ENCODE measurements at places on chromosomes 2 and 18.
A peak's percentile ranks its signal among the peaks of the same experiment; 100 is the strongest.

DNA sequence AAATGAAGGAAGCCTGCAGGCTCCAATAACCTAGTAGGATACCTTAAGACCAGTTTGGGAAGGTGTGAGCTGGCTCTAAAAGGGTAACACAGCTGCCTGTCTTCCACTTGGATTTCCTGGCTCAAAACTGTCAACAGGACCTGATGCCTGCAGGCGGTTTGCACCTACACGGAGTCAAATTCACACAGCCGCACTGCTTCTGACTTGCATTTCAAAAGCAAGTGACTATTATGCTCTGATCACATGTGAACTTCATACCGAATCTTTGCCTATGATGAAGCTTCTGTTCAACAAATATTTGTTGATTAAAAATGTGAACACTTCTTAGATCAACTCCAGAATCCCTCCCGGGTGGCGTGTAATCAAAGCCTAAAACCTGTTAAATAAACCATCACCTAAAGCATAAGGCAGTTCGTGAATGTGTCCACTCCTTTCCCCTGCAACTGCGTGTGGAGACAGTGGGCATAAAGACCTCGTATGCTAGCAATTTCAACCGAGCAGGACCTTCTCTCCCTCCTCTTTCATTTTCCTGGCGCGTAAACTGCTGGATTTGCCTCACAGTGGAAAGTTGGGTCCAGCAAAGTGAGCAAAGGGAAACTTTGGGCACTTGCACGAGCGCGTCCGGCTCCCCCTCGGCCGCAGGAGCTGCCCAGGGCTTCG lies 784 bp downstream of the CRACDL start:
- DNase-seq = no peak

- no peak for DNase-seq
Measured at GRCh38 chr2:85996591-85996990, 107.8 kb upstream of the ST3GAL5 start.

GRCh38 chr18:27226556-27227075 lies 41.5 kb upstream of the CHST9 start:
- DNase-seq = no peak

- DNase-seq = peak; percentile 62
Measured at GRCh38 chr2:18593496-18593895, 4.1 kb upstream of the NT5C1B start.

DNA sequence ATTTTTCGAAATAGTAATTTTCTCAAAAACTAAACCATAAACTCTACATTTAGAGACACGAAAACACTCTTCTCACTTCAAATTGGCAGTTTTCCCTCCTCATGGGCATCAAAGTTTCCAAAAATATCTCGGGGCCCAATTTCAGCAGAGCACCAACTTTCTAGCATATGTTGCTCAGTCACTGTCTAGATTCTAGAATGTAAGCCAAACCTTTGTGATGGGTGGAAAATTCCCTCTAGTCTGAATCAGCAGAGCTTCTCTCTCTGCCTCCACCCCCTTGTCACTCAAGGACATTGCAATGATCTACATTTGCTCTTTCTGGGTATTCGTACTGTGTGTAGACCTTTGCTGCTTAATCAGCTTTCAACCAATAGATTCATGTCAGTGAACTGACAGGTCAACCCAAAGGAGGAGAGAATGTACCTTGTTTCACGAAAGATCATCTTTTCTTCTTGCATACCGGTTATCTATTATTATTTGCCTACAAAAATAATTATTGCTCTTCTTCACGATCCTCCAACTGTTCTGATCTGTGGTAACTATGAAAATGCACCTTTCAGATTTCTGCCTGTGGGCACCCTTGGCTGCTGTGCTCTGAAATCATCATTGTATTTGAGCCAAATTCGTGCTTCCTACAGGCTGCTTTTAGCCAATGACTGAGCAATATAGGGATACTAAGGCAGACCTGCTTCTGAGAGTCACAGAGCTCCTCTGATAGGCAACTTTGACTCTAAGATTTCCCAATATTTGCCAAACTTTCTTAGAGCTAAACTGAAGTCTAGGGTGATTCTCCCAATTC lies 38.7 kb upstream of the GLS start:
- peak; percentile 58 for DNase-seq

DNA sequence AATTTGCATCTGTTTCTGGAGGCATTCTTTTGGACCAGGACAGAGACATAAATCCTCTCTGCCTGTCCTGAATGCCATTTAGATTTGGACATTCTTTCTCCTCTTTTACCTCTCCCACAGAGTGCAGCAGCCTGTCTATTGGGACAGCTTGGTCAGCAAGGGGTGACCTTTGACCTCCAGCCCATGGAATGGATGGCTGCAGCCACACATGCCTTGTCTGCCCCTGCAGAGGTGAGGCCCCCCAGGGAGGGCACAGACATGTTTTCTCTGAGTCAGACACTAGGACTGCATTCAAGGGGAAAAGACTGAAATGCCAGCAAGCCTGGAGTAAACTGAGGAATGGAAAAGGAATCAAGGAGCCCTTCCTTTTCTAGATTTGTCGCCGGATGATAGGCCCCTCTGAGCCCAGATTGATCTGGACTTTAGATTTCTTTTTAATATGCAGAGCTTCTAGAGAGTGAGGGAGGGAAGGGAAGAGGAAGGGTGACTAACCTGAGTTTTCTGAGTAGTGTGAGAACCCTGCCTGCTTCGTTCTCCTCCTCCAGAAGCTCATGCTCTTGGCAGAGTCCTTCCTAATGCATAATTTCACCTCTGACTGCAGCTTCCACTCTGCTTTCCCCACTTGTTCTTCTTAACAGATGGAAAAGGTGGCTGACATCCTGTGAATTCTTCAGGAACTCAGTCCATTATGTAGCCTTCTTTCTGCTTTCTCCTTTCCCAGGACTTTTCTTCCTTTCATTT lies 16.1 kb upstream of the TTLL4 start:
- DNase-seq = peak; percentile 83

GRCh38 chr2:197613509-197613987 lies 61.8 kb downstream of the RFTN2 start:
- peak; percentile 65 for DNase-seq

GRCh38 chr2:231191896-231192872 lies 6.2 kb upstream of the ARMC9 start:
- DNase-seq = peak; percentile 95

GRCh38 chr2:69524799-69525198 lies 87.6 kb upstream of the NFU1 start:
- DNase-seq = no peak

- DNase-seq = no peak
Measured at GRCh38 chr2:44948565-44949328, 7.2 kb downstream of the SIX3 start.
